Lung (tissue), 17 donors: ENCODE measurements at places on chromosomes 1 and 21.

DNA sequence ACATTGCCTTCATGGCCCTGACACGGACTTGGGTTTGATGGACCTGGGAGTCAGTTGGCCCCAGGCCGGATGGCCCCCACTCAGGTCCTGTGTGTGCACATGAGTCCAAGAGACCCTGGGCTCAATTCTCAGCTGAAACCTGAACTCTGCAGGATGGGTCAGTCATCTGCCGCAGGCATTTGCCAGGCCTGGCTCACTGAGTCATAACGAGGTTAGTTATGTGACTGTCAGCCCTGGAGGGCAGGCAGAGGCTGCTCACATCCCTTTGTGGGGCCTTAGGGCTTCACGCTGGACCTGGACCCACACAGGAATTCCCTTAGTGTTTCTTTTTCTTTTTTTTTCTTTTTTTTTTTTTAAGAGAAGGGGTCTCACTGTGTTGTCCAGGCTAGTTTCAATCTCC is 46.5 kb downstream of the PSMG1 start:
- no peak overlapping the region for H3K27ac ChIP-seq
- no peaks in the 10 kb centered on the region for H3K4me1 ChIP-seq
- DNase-seq = no peak
- H3K36me3 ChIP-seq = no peaks in the 10 kb centered on the region
- no peak overlapping the region for H3K4me3 ChIP-seq
- H3K27me3 ChIP-seq = no peaks in the 10 kb centered on the region

DNA sequence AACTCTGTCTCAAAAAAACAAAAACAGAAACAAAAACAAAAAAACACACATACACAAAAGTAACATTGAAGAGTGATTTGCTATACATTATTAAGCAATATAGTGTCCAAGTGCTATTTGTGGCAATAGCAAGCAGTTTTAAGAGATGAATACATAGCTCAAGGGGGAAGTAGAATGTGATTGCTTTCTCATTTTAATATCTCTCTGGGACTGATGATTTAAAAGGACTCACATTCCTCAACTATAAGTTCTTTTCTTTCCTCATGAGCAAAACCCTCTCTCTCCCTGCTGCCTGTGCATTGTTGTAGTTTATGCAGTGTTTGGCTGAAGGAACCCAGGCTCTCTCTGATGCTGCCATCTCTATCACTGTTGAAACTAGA is 47.0 kb upstream of the CSF1 start:
- H3K4me3 ChIP-seq = no peak overlapping the region
- H3K27me3 ChIP-seq = no peaks in the 10 kb centered on the region
- DNase-seq = no peak

DNA sequence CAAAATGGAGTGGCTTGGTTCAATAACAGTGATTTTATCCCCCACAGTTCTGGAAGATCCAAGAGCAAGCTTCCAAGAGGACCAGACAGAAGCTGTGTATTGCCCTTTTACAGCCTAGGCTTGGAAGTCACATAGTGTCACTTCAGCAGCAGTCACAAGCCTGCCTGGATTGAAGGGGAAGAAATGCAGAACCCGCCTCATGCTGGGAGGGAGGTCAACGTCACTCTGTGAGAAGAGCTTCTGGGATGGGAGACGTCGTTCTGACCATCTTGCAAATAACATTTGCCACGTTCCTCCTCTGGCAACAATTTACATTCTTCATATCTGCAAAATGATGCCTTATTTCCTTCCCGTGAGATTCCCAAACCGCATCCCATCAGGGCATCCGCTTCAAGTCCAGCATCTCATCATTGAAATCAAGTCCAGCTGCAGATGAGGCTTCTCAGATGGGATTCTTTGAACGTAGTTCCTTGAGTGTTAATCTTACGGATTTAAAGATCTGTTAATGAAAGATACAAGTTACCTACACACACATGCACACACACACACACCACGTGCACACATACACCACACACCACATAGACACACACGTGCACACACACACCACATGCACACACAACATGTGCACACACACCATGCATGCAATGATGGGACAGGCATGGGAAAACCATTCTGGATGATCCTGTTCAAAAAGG is 23.9 kb upstream of the KIF1B start:
- H3K27me3 ChIP-seq = no peaks in the 10 kb centered on the region
- no peaks in the 10 kb centered on the region for H3K4me1 ChIP-seq
- H3K4me3 ChIP-seq = no peak overlapping the region

- no peaks in the 10 kb centered on the region for H3K36me3 ChIP-seq
- no peak overlapping the region for H3K27ac ChIP-seq
- H3K27me3 ChIP-seq = no peaks in the 10 kb centered on the region
- H3K4me1 ChIP-seq = no peaks in the 10 kb centered on the region
Measured at GRCh38 chr21:45415188-45415942, 10.4 kb downstream of the COL18A1 start.

- H3K27ac ChIP-seq = peak overlapping the region; percentile 89
- DNase-seq = no peak
- peak overlapping the region; percentile 88 for H3K4me3 ChIP-seq
- H3K4me1 ChIP-seq = peaks cover 44% of the 10 kb centered on the region
- no peaks in the 10 kb centered on the region for H3K27me3 ChIP-seq
- peaks cover 5% of the 10 kb centered on the region for H3K36me3 ChIP-seq
Measured at GRCh38 chr1:155975375-155976061, 2.8 kb downstream of the ARHGEF2 start.

DNA sequence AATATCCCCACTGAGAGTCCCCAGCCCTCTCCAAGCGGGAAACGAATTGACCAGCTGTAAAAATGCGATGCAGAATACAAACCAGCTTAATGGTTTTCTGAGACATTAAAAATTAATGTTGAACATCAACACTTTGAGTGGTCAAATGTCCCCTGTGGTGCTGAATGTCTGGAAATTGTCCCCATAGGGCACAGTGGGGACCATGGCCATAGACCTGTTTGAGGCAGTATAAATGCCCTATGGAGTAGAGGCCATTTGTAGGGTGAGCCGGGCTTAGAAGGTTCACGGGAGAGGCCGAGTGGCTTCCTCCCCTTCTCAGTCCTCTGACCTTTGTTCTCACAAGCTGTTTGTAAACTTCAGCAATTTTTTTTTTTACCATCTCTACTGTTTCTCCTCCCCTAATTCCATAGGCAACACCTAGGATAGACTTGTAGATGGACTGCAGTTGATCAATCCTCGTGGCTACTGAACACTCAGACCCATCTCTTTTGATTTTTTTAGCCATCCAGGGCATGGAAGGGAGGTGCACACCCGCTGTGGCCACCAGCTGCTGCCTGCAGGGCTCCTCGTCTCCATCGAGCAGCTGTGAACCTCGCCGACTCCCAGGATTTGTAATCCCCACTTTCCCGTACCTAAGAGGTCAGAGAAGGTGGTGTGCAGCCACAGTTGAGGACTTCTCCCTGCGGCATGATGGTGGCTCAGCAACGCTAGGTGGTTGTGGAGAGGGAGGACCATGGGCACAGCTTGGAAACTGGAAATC is 41.0 kb downstream of the KAZN start:
- no peak for DNase-seq
- H3K4me3 ChIP-seq = no peak overlapping the region
- no peaks in the 10 kb centered on the region for H3K36me3 ChIP-seq
- peaks cover 4% of the 10 kb centered on the region for H3K4me1 ChIP-seq
- H3K27ac ChIP-seq = no peak overlapping the region

GRCh38 chr1:67726224-67726623 is 41.2 kb downstream of the GADD45A start:
- DNase-seq = no peak
- H3K36me3 ChIP-seq = no peaks in the 10 kb centered on the region

DNA sequence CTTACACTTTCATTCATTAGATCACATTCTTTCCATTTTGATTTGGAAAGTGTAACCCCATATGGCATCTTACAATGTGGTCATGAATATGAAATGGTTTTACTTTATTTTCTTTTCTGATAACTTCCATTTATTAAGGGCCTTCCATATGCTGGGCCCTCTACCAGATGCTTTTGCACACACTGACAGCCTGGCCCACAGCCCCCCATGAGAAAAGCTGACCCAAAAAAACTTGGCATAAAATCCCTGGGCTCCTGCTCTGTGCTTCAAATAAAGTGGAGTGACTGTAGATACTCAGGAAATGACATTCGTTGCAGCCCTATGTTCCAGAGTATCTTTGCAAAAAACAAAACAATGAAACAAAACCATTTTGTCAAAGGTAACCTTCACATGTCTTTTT is 48.8 kb downstream of the PRDX6 start:
- no peaks in the 10 kb centered on the region for H3K4me1 ChIP-seq
- H3K27ac ChIP-seq = no peak overlapping the region
- no peak for DNase-seq
- H3K36me3 ChIP-seq = no peaks in the 10 kb centered on the region

GRCh38 chr1:23018661-23019093 is 591 bp upstream of the KDM1A start:
- H3K36me3 ChIP-seq = no peaks in the 10 kb centered on the region
- H3K27ac ChIP-seq = peak overlapping the region; percentile 67

- H3K36me3 ChIP-seq = no peaks in the 10 kb centered on the region
- no peak overlapping the region for H3K4me3 ChIP-seq
- H3K27me3 ChIP-seq = peaks cover 2% of the 10 kb centered on the region
Measured at GRCh38 chr1:5271264-5271663, 616.9 kb downstream of the AJAP1 start.

DNA sequence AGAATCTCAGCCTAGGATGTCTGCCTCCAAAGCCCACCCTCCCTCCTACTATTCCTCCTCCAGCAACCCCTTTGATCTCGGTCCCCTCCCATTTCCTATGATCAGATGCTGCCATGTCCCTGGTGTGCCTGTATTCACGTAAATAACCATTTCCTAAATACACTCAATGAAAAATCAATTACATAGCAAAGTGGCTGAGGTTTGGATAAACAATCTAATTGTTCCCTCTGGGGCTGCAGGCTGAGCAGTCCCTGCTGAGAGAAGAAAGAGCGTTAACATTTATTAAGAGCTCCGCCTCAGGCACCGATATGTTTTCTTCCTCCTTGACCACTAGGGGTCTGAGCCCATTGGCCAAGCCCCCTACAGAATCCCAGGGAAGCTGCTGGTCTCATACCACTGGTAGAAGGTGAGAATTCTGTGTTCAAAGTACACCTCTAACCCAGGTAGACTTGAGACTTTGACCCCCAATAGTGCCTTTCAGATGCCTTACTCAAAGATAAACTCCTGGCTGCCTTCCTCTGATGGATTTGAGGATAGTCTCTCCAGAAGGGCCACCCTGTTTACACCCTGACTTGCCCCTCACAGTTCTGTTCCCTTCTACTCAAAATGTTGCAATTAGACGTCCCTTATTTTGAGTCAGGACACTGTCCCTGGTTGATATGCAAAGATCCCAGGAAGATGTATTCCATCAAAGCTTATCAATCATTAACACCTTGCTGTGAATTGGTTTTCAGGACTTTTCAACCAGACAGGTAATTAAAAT is 33.9 kb upstream of the CAMK1G start:
- no peak overlapping the region for H3K4me3 ChIP-seq
- DNase-seq = no peak
- H3K36me3 ChIP-seq = no peaks in the 10 kb centered on the region

- H3K36me3 ChIP-seq = peaks cover 4% of the 10 kb centered on the region
- H3K4me1 ChIP-seq = peaks cover 12% of the 10 kb centered on the region
- no peak overlapping the region for H3K4me3 ChIP-seq
- H3K27me3 ChIP-seq = no peaks in the 10 kb centered on the region
Measured at GRCh38 chr21:25568246-25568645, 39.0 kb downstream of the MRPL39 start.

DNA sequence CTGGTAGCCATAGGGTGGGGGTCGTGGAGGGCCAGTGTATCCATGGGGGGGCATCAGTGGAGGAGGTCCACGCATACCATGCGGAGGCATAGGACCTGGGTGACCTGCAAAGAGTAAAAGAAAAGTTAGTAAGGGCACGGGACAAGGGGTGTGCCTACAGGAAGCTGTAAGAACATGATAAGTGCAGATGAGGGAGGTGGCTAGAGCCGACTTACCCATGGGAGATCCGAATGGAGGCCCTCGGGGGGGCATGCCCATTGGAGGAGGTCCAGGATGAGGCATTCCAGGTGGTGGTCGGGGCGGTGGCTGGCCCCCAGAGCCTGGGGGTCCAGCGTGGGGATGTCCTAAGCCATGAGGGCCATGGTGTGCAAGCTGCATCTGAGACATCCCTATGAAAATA is 4.0 kb downstream of the SF3B4 start:
- no peak overlapping the region for H3K4me3 ChIP-seq
- H3K4me1 ChIP-seq = peaks cover 7% of the 10 kb centered on the region
- no peaks in the 10 kb centered on the region for H3K27me3 ChIP-seq
- H3K27ac ChIP-seq = no peak overlapping the region
- peaks cover 27% of the 10 kb centered on the region for H3K36me3 ChIP-seq

- peaks cover 8% of the 10 kb centered on the region for H3K4me1 ChIP-seq
- no peaks in the 10 kb centered on the region for H3K27me3 ChIP-seq
- peaks cover 3% of the 10 kb centered on the region for H3K36me3 ChIP-seq
- H3K4me3 ChIP-seq = no peak overlapping the region
- peak; percentile 81 for DNase-seq
Measured at GRCh38 chr1:43796111-43796581, 88.8 kb downstream of the ST3GAL3 start.

DNA sequence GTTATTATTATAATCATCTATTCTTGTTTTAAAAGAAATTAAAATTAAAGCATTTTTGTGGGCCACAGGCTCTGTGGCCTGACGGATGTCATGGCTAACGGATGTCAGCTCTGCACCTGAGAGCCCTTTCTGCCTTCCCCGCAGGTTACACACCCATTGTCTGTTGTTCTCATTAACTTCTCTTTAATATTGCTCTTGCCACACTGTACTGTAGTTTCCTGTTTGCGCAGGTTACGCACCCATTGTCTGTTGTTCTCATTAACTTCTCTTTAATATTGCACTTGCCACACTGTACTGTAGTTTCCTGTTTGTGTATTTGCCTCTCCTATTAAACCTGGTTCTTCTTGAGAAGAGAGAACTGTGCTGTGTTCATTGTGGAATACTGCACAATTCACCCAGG is 294.4 kb upstream of the PLXNA2 start:
- no peaks in the 10 kb centered on the region for H3K36me3 ChIP-seq
- H3K4me3 ChIP-seq = no peak overlapping the region
- no peak overlapping the region for H3K27ac ChIP-seq

- no peaks in the 10 kb centered on the region for H3K36me3 ChIP-seq
- H3K4me1 ChIP-seq = peaks cover 21% of the 10 kb centered on the region
- no peaks in the 10 kb centered on the region for H3K27me3 ChIP-seq
- peak overlapping the region; percentile 4 for H3K4me3 ChIP-seq
- H3K27ac ChIP-seq = no peak overlapping the region
- peak; percentile 74 for DNase-seq
Measured at GRCh38 chr1:43565600-43566360, 35.1 kb downstream of the PTPRF start.

- no peak overlapping the region for H3K27ac ChIP-seq
- no peaks in the 10 kb centered on the region for H3K4me1 ChIP-seq
- no peak for DNase-seq
Measured at GRCh38 chr21:45169682-45170081, 95.3 kb downstream of the ADARB1 start.

DNA sequence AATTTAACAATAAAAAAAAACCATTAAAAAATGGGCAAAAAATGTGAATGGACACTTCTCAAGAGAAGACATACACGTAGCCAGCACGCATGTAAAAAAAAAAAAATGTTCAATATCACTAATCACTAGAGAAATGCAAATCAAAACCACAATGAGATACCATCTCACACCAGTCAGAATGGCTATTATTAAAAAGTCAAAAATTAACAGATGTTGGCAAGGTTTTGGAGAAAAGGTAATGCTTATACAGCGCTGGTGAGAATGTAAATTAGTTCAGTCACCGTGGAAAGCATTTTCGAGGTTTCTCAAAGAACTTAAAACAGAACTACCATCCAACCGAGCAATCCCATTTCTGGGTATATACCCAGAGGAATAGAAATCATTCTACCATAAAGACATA is 1091.5 kb upstream of the B3GALT2 start:
- no peaks in the 10 kb centered on the region for H3K4me1 ChIP-seq

GRCh38 chr1:246008363-246008831 is 498.7 kb downstream of the SMYD3 start:
- H3K4me1 ChIP-seq = no peaks in the 10 kb centered on the region
- peak; percentile 60 for DNase-seq
- no peaks in the 10 kb centered on the region for H3K36me3 ChIP-seq
- H3K27me3 ChIP-seq = no peaks in the 10 kb centered on the region
